ENCODE measurements at places on chromosomes 11 and 22.

DNA sequence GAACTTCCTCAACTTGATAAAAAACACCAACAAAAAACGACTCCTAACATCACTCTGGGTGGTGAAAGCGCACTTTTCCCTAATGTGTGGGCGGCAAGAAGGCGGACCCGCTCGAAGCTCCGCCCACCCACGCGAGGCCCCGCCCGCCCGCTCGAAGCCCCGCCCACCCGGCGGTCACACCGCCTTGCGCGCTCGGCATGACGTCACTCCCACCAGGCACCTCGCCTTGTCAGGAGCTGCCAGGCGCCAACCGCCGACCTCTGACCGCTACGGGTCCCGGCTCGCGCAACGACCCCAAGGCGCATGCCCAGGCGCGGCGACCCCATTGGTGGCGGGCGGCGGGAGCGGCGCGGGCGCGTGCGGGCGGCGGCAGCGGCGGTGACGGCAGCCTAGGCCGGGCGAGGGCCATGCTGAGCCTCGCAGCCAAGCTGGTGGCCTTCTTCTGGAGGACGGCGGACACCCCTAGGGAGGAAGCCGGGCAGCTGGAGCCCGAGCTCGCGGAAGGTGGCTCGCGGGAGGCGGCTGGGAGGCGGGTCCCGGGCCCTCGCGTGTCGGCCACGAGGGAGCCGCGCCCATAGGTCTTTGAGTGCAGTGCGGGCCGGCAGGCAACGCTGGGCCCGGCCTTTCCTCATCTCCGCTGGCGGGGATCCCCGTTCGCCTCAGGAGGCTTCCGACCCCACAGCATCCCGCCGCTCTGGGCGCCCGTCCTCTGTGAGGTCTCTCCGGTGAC is at the start of gene MOV10L1:
TSS of gene MOV10L1 (plus strand) at position 325 of the 730 bp plus-strand sequence. CDS start at position 408, 83 bp downstream.
- peak; percentile 19 for DNase-seq

DNA sequence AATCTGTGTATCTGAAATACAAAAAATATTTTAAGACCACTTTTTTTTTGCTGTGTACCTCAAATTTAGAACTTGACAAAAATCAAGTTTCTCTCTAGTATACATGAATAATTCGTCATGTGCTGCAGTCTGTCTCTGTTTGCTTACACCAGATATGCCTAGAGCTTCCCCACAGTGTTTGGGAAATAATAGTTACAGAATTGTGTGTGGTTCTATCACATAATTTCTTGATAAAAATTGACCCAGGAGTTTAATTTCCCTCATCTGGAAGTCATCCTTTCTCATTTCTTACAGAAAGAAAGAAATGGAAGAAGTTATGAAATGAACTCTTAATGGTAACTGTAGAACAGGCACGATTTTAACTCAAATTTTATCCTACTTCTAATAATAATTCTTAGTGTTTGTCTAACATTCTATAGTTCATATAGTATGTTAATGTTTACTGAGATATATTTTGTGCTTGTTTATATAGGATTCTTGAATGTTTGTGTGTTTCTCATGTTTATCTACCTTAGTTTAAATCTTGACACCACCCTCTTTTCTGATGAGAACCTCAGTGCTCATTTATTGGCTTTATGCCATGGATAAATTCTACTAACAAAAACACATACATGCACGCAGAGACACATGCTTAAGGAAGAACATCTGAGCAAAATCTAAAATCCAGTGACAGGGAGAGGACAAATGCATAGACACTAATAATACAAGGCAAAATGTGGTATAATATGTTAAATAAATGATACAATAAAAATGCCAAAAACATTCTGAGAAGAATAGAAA is 61.4 kb upstream of the CTSC start:
- no peak for DNase-seq

DNA sequence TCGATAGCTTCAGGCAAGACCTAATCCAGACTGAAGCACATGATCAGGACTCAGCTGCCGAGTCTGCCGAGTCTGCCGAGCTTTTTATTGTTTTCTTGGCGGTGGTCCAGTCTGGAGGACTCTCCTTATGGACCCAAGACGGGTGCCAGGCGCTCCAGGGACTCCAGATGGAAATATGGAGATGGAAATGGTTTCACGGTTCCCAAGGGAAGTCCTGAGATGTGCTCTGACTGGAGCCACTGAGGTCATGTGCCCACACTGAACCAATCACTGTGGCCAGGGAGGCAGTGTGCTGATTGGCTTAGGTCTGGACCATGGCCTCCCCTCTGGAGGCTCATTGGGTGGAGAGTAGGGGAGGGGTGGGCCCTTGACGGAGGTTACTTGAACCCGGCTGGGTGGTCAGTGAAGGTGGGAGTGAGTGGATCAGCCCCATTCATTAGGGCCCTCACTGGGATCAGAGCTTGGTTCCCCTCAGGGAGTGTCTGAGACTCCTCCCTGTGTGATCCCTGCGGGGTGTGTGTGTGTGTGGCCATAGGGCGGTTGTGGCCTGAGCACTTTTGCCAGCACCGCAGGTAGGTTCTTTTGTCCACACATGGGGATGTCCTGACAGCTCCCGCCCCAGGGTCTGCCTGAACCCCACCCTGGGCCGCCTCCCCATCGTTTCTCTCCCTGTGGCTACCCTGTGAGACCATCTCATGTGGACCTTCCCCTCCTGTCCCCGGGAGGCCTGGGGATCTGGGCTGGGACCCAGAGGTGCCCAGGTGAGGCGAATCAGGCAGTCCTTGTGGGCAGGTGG is 14.0 kb downstream of the RPS6KA4 start:
- DNase-seq, result peak; percentile 14

DNA sequence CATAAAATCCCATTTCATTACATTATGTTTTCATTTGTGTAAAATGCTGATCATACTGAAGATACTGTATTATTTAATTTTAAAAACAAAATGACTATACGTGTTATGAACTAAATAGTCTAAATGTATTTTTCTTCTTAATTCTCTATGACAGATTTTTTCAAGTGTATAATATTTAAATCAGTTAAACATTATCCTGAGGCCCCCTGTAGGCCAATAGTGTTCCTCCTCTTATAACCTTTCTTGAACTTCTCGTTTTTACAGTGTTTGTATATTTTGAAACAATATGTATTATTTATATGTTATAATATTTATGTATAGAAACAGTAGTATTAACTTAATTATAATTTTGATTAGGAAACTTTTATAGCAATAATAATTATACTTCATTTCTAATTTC is 151.1 kb upstream of the CHORDC1 start:
- DNase-seq, result no peak

DNA sequence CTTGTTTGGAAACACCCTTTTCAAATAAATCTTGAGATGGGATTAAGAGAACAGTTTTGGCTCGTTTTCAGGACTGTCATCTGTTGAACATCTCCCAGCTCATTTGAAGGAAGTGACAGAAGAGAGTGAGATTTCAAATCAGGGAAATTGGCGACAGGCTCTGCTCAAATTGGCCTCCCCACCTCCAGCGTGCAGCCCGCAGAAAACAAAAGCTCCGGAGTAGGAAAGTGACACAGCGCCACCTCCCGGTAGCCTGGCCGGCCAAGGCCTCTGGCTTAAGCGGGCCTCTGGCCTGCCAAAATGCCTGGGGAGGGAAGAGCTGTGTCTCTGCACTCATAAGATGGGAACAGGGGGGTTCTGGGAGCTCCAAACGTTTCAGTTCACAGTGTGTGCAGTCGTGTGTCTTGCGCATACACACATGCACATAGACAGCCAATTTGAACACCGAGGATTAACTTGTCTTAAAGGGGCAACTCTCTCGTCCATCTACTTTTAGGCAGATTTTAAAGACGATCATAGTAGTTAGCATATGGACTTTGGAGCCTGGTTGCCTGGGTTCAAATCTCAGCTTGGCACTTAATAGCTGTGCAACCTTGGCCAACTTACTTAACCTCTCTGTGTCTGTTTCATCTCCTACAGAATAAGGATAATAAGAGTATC is 132.7 kb upstream of the RCN1 start:
- peak; percentile 59 for DNase-seq

GRCh38 chr11:11480971-11481370 is 127.9 kb upstream of the CSNK2A3 start:
- peak; percentile 13 for DNase-seq

DNA sequence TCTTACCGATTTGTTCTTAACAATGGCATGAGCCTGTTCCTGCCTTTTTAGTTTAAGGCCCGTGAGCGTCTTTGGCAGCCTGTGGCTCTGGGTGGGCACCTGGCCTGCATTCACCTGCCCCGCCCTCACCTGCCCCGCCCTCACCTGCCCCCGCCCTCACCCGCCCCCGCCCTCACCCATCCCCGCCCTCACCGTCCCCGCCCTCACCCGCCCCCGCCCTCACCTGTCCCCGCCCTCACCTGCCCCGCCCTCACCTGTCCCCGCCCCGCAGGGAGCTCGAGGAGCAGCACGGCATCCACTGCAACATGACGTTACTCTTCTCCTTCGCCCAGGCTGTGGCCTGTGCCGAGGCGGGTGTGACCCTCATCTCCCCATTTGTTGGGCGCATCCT is 14.2 kb downstream of the GATD1 start:
- no peak for DNase-seq

DNA sequence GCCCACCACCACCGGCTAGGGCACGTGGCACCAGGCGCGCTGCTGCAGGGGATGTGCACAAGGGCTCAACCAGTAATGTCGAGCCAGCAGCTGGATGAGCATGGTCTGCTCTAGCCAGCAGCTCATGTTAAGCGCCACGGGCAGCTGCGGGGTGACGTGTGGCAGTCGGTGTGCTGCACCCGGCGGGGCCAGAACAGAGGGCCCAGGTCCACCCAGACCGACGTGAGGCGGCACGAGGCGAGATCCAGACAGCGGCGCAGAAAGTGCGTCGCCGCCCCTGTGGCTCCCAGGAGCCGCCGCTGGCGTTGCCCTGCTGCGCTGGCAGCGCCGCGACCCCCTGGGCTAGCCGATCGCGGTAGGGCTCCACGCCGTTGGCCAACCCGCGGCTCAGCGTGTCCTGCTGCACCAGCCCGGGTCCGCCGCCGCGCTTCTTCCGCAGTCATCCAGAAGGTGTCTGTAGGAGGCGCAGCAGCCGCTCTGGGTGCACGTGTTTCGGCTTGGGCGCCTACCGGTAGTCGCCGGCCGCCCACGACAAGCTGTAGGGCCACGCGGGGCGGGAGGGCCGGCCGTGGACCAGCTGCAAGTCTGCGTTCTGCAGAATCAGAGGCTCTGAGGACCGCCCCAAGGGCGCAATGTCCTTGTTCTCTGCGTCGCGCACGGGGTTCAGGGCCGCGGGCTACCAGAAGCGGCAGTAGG is 4.6 kb upstream of the GALR3 start:
- peak; percentile 50 for DNase-seq

GRCh38 chr11:108007819-108008218 is 879 bp upstream of the CUL5 start:
- DNase-seq, result no peak

DNA sequence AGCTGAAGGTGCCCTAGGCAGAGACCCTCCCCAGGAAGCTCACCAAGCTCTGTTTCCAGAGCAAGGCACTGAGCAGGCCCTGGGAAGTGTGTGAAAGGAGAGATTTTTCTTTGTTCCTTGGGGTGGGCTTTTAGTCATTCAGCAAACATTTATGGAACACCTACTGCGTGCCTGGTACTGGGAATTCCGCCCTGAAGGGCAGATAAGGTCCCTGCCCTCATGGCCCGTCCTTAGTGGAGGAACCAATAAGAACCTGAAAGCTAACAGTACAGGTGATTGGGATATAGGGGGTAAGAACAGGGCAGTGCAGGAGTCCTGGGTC is 3.9 kb downstream of the TMEM134 start:
- DNase-seq, result no peak

DNA sequence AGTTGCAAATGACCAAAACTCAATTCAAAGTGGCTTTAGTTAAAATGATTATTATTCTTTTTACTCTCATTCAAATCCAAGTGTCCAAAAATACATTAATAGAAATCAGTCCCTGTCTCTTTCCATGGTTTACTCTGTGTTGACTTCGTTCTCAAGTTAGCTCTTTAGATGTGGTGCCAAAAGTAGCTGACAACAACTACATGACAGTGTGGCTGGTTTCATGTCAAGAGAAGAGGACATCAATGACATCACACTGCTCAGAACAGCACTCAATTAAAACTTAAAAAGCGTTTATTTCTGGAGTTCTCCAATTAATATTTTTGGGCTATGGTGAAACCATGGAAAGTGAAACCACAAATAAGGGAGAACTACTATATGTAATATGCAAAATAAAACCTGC is 1746.9 kb downstream of the LRRC4C start:
- DNase-seq, result no peak

DNA sequence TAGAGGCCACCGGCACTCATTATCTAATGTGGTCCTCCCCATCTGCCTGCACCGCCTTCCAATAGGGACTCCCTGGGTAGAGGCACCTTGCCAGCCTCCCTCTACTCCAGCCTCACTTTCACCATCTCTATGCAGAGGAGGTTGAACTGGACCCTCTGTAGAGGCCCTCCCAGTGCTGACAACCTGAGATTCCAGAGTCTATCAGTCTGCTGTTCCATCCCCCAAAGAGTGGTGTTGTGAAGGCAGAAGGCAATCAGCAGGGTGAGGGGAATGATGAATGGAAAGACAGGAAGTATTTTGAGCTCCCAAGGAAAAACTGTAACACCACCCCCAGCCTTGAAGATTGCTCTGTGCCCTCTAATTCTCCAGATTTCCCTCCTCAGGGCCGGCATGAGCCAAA is 77.9 kb downstream of the THAP12 start:
- peak; percentile 56 for DNase-seq

DNA sequence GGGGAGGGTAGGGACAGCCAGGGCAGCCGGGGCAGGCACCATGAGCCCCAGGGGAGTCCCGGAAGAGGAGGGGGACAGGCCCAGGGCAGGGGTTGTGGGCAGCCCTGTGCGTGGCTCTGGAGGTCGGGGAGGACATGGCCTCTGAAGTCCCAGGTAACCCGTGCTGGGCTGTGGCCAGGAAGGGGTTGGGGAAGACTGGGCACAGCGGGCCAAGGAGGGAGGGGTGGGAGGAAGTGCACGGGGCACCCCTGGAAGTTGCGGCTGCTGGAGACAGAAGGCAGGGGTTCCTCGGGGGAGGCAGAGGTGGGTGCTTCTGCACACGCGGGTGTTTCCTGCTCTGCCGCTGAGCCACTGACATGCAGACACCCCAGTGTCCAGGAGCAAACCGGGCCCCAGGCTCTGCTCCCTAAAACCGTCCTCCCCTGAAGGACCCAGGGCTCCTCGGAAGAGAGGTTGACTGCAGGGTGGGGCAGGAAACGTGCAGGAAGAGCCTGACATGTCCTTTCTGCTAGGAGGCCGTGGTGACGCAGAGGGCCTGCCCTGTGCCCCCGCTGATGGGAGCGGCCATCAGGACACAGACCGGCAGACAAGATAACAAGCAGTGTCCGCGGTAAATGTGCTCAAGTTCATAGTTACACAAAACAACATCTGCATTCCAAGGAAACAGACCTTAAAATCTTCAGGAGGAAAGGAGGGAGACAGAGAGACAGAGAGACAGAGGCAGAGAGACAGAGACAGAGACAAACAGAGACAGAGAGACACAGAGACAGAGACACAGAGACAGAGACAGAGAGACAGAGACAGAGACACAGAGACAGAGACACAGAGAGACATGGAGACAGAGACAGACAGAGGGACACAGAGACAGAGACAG is 5.7 kb downstream of the TNNI2 start:
- no peak for DNase-seq

- DNase-seq, result no peak
Observed at GRCh38 chr22:23526596-23527316, 53.3 kb downstream of the IGLL1 start.
